ENCODE measurements at places on chromosomes 12 and 14. TPM values are rescaled to one million over a fixed set of nuclear protein-coding genes. Genes with fewer than 3 reads are reported as not detected.

BHLHE41 gene
- total RNA-seq: 2.2 TPM

PARP2 gene
- 33.4 TPM for total RNA-seq

GPD1 gene
- 1.0 TPM for total RNA-seq

PMEL gene
- total RNA-seq: 8.8 TPM

SMOC1 gene
- total RNA-seq: not detected

KLHDC1 gene
- total RNA-seq: 1.7 TPM
